ENCODE measurements at places on chromosomes 5 and 9. TPM values are rescaled to one million over a fixed set of nuclear protein-coding genes. Genes with fewer than 3 reads are reported as not detected.

- no peaks in the 10 kb centered on the region for H3K27me3 ChIP-seq
- DNase-seq, result no peak
- H3K36me3 ChIP-seq, result no peaks in the 10 kb centered on the region
- H3K4me1 ChIP-seq, result no peaks in the 10 kb centered on the region
Measured at GRCh38 chr5:94283093-94283492, 335.3 kb downstream of the KIAA0825 start.

DNA sequence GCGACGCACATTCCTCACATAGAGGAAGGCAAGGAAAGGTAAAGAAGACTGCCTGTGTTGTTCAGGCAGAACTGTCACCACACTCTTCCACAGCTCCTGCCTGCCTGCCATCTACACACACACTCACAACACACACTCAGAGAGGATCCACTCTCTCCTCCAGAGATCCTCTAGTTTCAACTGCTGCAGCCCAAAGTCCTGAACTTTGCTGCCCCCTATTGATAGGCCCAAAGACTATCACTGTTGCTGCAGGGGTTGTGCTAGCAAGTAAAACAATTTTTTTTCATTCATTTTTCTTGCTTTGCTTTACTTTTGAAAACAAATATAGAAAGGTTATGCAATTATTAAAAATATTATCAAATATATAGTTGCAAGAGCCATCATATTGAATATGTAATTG lies 5.9 kb upstream of the CFAP90 start:
- peak; percentile 57 for DNase-seq
- H3K27ac ChIP-seq, result no peak overlapping the region
- H3K36me3 ChIP-seq, result peaks cover 19% of the 10 kb centered on the region
- no peaks in the 10 kb centered on the region for H3K27me3 ChIP-seq

DNA sequence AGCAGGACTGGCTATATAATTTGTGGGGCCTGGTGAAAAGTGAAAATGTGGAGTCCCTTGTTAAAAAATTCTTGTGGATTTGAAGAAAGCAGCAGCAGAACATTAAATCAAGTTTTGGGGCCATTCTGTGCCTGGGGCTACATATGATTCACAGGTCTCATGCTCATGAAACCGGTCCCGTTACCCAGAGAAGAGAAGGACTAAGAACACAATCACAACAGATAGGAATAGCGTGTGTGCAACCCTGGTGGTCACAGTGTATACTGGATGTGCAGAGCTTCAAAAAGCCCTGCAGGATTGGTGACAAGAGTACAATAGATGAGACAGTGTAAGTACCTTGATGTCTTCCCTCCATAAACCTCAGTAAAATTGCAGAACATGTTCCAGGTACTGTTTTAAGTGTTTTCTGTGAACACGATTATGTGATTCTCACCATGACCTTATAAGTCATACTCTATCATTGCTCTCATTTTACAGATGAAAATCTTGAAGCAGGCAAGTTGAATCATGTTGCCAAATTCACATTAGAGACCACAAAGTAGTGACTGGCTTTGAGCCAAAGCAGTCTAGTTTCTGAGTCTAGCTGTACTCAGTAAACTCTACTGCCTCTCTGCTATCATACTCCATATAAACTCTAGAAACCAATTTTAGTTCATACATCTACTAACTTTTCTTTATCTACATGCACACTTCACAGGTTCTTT lies 636.5 kb downstream of the TAF11L14 start:
- no peaks in the 10 kb centered on the region for H3K4me1 ChIP-seq
- no peak for DNase-seq
- no peaks in the 10 kb centered on the region for H3K27me3 ChIP-seq
- H3K36me3 ChIP-seq, result no peaks in the 10 kb centered on the region
- no peak overlapping the region for H3K27ac ChIP-seq

GRCh38 chr5:45694255-45694814 lies 1.8 kb downstream of the HCN1 start:
- no peak overlapping the region for H3K27ac ChIP-seq
- H3K4me3 ChIP-seq, result no peak overlapping the region
- peaks cover 20% of the 10 kb centered on the region for H3K27me3 ChIP-seq
- H3K4me1 ChIP-seq, result peaks cover 2% of the 10 kb centered on the region
- H3K36me3 ChIP-seq, result peaks cover 6% of the 10 kb centered on the region

DNA sequence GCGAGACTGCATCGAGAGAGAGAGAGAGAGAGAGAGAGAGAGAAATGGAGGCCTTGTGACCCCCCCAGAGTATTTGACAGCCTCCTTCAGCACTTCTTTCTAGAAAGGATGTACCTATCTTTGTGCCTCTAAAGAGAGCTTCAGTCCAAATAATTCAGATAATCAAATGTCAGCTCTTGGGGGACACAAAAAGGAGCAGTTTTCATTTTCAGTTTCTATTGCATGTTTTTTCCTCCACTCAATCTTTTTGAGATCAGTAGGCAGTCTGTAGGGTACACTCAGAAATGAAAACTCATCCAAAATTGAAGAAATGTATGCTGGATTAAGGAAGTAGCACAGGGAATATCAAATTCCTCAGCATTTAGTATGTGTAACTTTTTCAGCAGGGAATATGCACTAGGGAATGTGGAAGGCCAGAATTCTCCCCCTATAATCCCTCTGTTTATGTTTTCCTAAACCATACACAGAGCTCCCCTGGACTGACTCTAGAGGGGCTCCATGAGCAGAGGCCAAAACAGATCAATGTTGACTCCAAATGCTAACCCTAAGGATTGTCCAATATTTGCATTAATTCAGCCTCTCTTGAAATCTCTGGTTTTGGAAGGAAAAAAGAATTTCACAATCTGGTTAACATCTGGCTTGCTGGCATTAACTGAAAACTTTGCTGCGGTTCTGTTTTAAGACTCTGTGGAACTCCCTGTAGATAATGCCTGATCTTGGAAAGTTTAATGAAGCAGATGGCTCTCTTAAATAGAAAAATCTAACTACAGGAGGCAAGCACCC lies 250.1 kb downstream of the CEMIP2 start:
- no peak for DNase-seq
- no peaks in the 10 kb centered on the region for H3K4me1 ChIP-seq
- H3K27ac ChIP-seq, result no peak overlapping the region
- H3K36me3 ChIP-seq, result no peaks in the 10 kb centered on the region

Gene CCDC69
- total RNA-seq, result 24.8 TPM

DNA sequence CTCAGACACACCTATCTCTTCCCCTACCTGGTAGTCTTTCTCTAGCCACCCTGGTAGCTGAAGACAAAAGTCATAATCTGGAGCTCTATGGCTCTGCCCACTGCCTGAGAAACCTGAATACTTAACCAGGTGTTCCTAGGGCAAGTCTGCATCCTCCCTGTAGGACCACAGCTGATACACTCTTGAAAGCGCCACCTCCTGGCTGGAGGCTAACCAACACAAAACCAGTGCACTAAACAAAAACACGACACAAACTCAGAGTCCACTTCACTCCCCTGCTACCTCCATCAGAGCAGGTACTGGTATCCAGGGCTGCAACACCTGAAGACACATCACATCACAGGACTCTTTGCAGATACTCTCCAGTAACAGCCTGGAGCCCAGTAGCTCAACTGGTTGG lies 84.6 kb upstream of the ANXA1 start:
- no peaks in the 10 kb centered on the region for H3K36me3 ChIP-seq
- DNase-seq, result peak; percentile 11
- H3K4me3 ChIP-seq, result no peak overlapping the region
- no peak overlapping the region for H3K27ac ChIP-seq
- H3K27me3 ChIP-seq, result peaks cover 6% of the 10 kb centered on the region

DNA sequence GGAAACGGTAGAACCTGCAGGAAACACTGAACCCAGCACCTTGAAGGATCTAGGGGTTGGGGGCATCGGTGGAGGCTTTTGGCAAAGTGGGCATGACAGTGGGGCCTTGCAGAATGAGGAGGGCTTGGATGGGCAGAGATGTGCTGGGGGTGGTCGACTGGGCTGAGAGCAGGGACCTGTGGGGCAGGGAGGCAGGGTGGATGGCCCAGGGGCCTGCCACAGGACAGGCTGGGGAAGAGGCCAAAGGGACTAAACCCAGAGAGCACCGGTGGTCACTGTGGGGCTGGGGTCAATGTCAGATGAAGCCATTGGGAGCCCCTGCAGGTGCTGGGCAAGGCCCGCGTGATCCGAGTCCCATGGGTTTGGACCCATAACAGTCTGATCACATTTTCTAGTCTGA lies 175.3 kb downstream of the DAB2IP start:
- no peaks in the 10 kb centered on the region for H3K4me1 ChIP-seq
- no peak overlapping the region for H3K4me3 ChIP-seq
- H3K27ac ChIP-seq, result no peak overlapping the region
- H3K27me3 ChIP-seq, result no peaks in the 10 kb centered on the region
- no peak for DNase-seq

DNA sequence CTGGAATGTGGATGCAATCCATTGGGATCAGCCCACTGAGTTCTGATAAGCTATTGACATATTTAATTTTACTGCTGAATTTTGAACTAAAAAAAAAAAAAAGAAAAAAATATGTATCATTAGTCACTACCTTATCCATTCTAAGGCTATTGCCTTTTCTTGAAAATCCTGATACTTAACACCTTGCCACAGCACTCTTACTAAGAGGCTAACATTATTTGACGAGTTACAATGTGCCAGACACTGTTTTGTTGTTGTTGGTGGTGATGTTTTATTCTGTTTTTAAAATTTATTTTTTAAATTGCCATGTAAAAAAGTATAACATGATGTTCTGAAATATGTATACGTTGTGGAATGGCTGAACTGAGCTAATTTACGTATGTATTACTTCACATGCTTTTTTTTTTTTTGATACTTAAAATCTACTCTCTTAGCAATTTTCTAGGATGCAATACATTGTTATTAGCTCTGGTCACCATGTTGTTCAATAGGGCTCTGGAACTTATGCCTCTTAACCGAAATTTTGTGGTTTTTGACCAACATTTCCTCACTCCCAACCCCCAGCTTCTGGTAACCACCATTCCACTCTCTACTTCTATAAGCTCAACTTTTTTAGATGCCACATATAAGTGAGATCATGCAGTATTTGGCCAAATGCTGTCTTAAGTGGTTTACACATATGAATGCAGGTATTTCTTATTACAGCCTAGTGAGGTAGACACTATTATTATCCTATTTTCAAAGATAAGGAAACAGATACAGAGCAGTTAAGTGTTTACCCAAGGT lies 134.8 kb upstream of the PCA3 start:
- H3K4me3 ChIP-seq, result no peak overlapping the region
- peaks cover 4% of the 10 kb centered on the region for H3K4me1 ChIP-seq
- peaks cover 9% of the 10 kb centered on the region for H3K27me3 ChIP-seq
- no peak overlapping the region for H3K27ac ChIP-seq

DNA sequence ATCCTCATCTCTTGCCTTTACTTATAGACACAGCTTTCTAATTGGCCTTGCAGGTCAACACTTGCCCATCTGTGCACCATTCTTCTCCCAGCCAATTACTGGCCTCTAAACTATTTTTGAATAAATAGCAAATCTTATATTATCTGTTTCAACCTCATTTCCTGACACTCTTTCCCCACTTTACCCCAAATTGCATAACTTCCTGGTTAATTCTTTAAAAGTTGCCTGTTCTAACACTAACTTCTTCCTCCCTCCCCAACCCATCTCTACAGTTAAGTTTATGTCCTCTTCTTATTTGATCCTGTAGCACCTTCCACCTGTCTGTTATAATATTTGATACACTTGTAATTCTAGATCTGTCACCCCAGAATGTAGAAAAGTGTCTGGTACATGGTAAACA lies 372.1 kb downstream of the PDE4D start:
- H3K27me3 ChIP-seq, result peaks cover 2% of the 10 kb centered on the region
- no peak overlapping the region for H3K27ac ChIP-seq
- H3K4me3 ChIP-seq, result no peak overlapping the region

Gene KIF20A
- total RNA-seq, result 76.3 TPM

DNA sequence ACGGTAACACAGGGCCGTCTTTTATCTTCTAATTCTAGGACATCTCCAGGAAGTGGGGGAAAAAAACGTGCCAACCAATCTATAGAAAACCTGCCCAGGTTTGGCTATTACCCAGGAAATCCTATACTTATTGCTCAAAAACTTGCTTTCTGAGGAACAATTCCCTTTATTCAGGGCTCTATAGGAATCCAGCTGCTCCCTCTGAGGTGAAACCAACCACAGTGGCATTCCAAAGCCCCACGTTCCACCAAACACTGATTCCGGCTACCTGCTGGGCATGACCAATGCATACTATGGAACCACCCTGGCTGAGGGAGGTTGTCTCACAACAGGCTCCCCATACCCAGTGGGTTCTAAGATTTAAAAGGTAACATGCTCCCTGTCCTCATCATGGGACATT lies 57.6 kb downstream of the GLIS3 start:
- no peaks in the 10 kb centered on the region for H3K36me3 ChIP-seq
- peaks cover 3% of the 10 kb centered on the region for H3K27me3 ChIP-seq
- H3K27ac ChIP-seq, result no peak overlapping the region
- H3K4me1 ChIP-seq, result peaks cover 19% of the 10 kb centered on the region

GRCh38 chr5:137563301-137563645 lies 64.1 kb upstream of the SPOCK1 start:
- peaks cover 9% of the 10 kb centered on the region for H3K27me3 ChIP-seq
- H3K36me3 ChIP-seq, result no peaks in the 10 kb centered on the region
- H3K4me3 ChIP-seq, result no peak overlapping the region
- H3K27ac ChIP-seq, result no peak overlapping the region

Gene OLFM1
- total RNA-seq, result not detected

Gene TAF11L5
- total RNA-seq, result not detected

GRCh38 chr9:135295551-135296300 lies 183.9 kb upstream of the PPP1R26 start:
- H3K4me1 ChIP-seq, result no peaks in the 10 kb centered on the region
- H3K27ac ChIP-seq, result no peak overlapping the region
- no peak overlapping the region for H3K4me3 ChIP-seq
- H3K36me3 ChIP-seq, result no peaks in the 10 kb centered on the region
- DNase-seq, result no peak
- peaks cover 6% of the 10 kb centered on the region for H3K27me3 ChIP-seq

- H3K27me3 ChIP-seq, result no peaks in the 10 kb centered on the region
- no peak overlapping the region for H3K4me3 ChIP-seq
- no peaks in the 10 kb centered on the region for H3K36me3 ChIP-seq
- no peak for DNase-seq
Measured at GRCh38 chr5:56686337-56687195, 128.8 kb upstream of the MAP3K1 start.

GRCh38 chr5:16757989-16758501 lies 141.2 kb upstream of the RETREG1 start:
- no peaks in the 10 kb centered on the region for H3K36me3 ChIP-seq
- no peak overlapping the region for H3K27ac ChIP-seq
- H3K4me3 ChIP-seq, result no peak overlapping the region
- no peak for DNase-seq
- H3K27me3 ChIP-seq, result no peaks in the 10 kb centered on the region

Gene MARCOL
- total RNA-seq, result not detected

GRCh38 chr5:38978036-38978435 lies 96.2 kb downstream of the RICTOR start:
- no peak overlapping the region for H3K27ac ChIP-seq
- H3K36me3 ChIP-seq, result peaks cover 11% of the 10 kb centered on the region
- no peak for DNase-seq
- H3K27me3 ChIP-seq, result no peaks in the 10 kb centered on the region
- peaks cover 7% of the 10 kb centered on the region for H3K4me1 ChIP-seq
- no peak overlapping the region for H3K4me3 ChIP-seq
